ENCODE measurements at places on chromosomes 3 and 15.

DNA sequence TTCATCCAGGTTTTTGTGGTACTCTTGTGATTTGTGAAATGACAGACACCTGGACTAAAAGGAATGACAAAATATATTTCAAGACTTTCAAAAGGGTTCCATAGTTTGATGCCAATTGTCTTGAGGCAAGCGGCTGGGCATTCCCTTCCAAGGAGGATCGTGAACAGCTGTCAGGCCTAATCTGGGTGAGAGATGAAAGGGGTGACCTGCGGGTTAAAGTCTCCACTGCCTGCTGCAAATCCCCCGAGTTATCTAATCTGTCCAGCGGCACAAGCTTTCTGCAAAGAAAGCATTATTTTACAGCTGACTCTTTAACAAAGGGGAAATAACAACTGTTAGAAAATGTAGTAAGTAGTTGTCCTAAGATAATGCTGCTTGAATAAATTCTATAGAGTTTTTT is 128.7 kb upstream of the MB21D2 start:
- peak; percentile 86 for DNase-seq

- DNase-seq: no peak
Measured at GRCh38 chr15:59817053-59817452, 127.9 kb upstream of the BNIP2 start.

DNA sequence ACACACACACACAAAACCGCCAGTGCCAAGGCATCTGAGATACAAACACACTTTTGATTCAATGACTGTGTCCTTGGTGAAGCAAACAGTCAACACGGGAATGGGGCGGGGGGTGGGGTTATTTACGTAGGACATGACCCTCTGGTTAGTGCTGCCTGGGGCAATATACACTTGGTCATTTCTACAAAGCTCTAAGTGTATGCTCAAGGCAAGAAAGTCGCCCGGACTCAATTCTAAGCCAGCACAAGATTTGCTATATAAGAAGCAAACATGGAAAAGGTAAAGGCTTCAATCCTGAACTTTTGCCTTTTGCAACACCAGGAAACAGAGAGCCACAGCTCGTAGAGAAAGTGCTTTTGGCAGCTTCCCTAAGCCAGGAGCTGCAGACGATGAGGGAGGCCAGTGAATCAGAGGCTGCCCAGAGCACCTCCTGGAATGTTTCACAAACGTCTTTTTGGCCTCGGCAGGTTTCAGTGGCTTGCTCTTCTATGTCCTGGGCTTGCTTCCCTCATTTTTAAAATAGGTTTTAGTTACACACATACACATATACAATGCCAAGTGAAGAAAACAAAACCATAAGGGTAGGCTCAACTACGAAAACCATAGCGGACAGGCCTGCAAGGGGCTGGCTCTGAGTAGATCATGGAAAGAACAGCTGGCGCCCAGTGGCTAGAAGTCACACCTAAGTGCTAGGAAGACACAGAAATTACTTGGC is 73.6 kb downstream of the TM4SF4 start:
- no peak for DNase-seq

DNA sequence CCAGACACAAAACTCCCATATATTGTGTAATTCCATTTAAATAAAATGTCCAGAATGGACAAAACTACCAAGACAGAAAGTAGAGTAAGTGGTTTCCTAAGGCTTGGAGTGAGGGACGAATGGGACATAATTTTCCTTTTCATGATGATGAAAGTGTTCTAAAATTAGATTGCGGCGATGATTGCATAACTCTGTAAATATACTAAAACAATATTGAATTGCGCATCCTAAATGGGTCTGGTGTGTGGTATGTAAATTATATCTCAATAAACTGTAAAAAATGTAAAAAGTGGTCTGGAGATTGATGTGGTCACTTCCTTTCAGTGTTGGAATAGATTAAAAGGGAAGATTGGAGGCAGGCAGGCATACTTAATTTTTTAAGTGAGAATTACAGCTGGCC is 105.9 kb upstream of the KCNAB1 start:
- no peak for DNase-seq

DNA sequence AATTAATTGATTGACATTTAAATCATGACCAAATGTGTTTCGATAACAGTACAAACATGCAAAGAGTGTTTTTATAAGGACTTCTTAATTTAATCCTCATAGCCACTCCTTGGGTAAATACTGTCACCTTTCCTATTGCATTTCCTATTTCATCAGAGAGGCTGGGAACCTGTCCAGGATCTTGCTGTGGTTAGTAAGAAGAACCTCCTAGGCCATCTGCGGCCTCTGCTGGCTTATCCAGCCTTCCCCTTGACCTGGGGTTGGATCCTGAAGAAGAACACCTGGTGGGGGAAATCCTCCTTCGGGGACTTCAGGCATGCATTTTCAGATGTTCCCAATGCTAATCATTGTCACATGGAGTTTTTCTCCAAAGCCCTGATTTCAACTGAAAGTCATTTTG is 25.5 kb downstream of the GLDN start:
- DNase-seq: peak; percentile 48

All from NCI-H82 (cell line).